Cortex of kidney (tissue), 1 donor: ENCODE measurements at places on chromosomes 2 and 18.

GRCh38 chr2:44267269-44267795 is 7.9 kb upstream of the SLC3A1 start:
- no peak for DNase-seq

- no peak for DNase-seq
Measured at GRCh38 chr2:241410739-241411176, 54.7 kb downstream of the FARP2 start.

DNA sequence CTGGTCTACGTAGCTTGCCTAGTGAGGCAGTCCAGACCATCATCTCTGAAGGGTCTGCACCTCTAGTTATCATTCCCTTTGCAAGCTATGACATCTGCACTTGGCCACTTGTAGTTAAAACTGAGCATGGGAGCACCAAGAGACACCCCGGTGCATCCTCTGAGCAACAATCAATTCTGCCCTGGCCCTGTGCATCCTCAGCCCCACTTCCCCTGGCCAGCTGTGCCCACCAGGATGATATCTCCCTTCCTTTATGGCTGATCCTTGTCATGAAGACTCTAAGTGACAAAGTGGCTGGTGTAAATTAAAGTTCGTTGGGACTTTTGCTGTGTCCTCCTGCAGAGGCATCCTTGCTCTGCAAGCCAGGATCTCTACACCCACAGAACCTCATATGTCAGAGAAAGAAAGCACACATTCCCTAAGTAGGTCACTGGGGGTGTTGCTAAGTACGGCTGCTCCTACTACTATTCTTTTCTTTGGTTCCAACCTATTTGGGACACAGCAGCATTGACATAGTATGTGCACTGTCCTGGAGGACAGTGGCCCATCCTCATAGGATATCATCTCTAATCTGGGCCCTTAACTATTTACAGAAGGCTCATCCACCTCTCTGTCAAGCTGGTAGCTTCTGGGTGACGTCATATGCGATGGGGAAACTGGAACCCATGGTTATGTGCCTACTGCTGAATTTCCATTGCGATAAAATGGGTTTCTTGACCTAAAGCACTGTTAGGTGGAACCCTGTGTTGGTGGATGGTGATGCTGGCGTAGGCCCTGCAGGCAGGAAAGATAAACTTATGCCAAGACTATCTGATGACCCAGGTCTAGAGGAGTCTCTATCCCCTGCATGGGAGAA is 384.3 kb upstream of the ID2 start:
- no peak for DNase-seq

GRCh38 chr2:123696021-123696420 is 329.1 kb upstream of the CNTNAP5 start:
- DNase-seq, result no peak

GRCh38 chr2:63743982-63744966 is 97.4 kb upstream of the UGP2 start:
- DNase-seq, result no peak

DNA sequence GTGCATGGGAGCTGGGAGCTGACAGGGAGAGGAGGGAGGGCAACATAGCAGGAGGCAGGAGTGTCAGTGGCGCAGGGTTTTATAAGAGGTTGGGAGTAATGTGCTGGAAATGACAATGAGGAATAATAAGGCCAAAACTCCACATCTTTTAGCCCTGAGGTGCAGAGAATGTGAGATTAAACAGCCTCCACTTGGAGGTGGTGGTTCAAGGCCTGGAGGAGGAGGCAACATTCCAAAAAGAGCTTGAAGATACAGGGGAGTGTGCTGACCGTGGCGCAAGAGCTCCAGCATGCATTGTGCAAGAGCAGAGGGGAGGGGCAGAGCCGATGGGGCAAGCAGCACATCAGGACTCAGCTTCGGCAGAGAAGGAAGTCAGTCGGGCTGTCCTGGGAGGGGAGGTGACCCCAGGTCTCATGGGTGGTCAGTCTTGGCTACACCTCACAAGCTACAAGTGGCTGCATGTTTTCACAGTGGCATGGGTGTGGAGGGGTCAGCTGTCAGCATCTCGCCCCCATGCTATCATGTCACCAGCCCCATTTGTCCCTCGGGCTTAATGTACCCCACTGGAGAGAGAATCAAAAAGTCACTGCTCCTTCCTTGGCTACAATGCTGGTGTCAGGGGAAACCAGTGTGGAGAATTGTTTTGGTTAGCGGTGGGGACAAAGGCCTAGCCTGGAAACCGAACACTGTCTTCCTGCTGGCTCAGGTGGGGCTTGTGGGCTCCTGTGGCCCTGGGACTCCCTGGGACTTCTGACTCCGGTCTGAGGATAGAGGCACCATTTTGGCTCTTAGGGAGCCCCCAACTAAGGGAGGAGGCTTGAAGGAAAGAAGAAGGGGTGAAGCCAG is 208.0 kb downstream of the ZFP36L2 start:
- no peak for DNase-seq

DNA sequence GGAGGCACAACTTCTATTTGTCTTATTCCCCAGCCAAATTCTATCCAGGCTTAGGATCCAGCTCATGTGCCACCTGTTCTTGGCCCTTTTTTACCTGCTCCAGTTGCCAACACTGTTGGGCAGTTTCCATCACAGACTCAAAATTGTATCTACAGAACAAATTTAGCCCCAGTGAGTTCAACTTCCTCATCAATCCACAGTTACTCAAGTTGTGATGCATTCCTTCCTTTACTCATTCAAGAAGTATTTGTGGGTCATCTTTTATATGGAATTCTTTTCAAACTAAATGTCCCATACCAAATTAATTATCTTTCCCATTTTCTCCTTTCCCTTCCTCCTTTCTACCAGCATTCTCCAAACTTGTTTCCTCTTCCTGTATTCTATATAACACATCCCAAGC is 12.7 kb upstream of the DDX18 start:
- DNase-seq, result no peak

DNA sequence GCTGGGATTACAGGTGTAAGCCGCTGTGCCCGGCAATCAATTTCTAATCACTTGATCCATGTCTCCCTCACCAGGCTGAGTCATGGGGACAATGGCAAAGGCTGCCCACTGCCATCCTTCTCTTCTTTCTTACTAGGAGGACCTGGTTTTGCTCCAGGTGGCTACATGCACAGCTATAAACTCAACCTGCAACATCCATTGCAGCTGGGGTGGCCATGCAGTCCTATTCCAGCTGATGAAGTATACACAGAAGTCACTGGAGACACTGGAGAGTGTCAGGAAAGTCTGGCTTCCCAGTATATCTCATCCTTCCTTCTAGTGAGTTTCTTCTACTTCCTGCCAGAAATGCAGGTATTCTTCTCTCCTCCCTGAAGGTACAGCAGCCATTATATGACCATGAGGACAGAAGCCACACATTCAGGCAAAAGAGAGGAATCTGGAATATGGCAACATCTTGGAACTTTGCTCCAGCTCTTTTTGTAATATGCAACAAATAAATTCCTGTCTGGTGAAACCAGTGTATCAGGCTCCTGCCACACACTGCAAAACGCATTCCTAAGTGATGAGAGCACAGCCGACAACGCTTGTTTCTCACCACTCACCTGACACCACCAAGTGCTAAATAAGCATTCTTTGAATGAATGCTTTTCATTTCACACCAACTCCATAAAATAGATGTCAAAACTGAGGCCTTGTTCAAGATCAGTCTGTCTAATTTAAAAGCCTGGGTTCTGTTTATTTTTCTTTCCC is 32.3 kb downstream of the SCTR start:
- DNase-seq, result no peak

- DNase-seq, result no peak
Measured at GRCh38 chr2:70490381-70490780, 63.2 kb downstream of the TGFA start.

- no peak for DNase-seq
Measured at GRCh38 chr18:31652357-31652756, 32.0 kb downstream of the B4GALT6 start.

DNA sequence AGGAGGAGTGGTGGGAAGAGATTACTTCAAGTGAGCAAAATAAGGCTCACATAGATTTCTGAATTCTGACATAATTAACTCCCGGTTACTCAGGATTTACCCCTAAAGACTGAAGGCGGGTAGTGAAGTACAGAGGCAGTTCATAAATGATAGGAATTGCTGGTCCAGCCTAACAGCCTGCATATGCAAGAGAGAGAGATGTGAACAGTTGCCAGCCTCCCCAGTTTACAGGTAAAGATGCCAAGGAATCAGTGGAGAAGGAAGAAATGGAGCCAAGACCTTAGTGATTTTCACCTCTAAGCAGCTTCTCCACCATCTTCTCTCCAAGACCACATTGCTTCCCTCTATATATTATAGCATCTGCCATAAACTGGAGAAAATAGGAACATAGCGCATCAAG is 91.8 kb upstream of the THUMPD2 start:
- DNase-seq, result no peak

DNA sequence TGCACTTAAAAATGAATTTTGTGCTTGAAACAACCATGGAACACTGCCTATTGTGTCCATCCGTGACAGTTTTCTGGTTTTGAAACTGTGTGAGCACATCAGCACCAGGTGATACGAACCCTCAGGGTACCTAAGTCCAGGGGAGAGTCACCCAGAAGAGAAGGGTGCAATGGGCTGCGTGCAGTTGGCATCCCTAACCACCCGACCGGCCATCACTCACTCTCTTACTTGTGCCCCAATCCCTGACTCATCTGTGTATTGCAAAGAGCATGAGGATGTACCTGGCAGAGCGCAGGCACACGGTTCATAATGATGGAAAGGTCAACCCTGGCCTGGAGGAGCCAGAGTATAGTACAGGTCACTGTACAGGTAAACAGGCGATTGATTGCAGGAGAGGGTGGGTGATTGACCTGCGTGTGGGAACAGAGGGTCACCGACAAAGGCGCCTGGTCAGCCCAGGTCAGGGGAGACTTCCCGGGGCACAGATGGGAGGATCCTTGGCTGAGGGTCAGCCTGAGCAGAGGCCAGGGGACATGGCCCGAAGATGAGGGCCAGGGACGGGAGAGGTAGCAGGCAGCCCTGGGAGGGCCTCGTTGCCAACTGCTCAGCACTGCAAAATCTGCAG is 160.3 kb downstream of the SEPTIN10 start:
- no peak for DNase-seq

GRCh38 chr2:109440499-109441156 is 173.1 kb downstream of the SEPTIN10 start:
- no peak for DNase-seq

- DNase-seq, result no peak
Measured at GRCh38 chr2:10269291-10269690, 33.4 kb upstream of the HPCAL1 start.

DNA sequence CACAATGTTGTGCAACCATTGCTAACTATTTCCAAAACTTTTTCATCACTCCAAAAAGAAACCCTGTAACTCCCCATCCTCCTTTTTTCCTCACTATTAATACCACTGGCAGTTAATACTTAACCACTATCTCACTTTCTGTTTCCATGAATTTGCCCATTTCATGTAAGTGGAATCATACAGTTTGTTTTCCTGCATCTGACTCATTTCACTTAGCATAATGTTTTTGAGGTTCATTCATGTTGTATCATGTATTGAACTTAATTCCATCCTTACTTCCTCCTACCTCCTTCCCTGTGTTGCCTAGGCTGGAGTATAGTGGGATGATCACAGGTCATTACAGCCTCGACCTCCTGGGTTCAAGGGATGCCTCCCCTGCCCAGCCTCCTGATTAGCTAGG is 68.3 kb downstream of the FAM117B start:
- DNase-seq, result no peak

GRCh38 chr2:167333245-167333644 is 445.0 kb downstream of the XIRP2 start:
- DNase-seq, result no peak

DNA sequence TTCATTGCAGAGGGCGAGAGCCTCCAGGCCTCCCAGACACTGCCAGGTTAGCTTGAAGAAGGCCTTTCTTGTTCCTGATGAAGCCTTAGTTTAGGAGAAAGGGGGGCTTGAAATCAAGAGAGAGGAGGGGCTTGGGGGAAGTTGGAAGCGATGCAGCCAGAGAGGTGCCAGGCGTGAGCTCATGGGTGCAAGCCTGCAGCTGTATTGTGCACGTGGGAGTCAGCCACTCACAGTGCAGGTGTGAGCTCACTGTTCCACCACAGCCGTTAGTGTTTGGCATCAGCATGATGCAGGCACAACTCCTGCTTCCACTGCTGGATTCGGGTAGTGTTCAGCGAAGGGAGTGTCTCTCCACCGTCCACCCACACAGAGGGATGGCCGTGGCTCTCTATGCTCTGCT is 68.4 kb upstream of the ALPP start:
- no peak for DNase-seq

DNA sequence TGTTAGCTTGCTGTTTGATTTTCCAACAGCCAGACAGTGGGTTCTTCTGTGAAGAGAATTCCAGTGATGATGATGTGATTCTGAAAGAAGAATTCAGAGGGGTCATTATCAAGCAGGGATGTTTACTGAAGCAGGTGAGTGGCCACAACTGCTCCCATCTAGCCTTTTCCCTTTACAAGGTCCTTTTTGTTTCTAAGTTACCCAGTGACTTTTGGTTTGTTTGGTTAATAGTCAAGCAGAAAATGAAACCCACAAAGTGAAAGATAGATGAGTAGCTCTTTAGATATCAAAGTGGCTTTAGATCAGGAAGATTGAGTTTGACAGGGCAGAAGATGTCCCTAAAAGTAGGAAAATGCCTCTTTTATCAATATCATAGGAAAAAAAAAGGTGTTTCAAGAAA is 23.3 kb downstream of the PLEK start:
- DNase-seq, result no peak

DNA sequence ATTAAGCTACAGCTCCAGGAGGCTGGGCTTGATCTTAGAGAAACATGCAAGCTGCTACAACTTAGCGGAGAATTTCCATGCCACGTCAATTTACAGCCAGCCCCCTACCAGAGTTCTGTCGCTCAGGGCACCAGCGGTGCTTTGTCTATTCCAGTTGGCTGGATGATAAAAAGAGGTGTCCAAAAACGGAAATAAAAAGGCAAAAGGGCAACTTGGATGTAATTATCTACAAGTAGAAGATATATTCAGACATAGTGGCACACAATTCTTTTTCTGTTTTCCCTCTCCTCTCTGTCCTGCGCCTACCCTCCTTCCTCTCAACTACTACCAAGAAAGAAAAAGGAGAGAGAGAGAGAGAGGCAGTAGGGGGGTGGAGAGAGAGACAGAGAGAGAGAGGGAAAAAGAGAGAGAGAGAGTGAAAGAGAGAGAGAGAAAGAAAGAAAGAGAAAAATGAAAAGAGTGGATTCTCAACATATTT is 363 bp upstream of the RFTN2 start:
- DNase-seq, result no peak

- DNase-seq, result no peak
Measured at GRCh38 chr2:233267516-233268245, 16.2 kb downstream of the ATG16L1 start.

GRCh38 chr18:10739152-10739551 is 213.3 kb downstream of the NAPG start:
- DNase-seq, result no peak
